ENCODE measurements at places on chromosomes 16 and 17.

DNA sequence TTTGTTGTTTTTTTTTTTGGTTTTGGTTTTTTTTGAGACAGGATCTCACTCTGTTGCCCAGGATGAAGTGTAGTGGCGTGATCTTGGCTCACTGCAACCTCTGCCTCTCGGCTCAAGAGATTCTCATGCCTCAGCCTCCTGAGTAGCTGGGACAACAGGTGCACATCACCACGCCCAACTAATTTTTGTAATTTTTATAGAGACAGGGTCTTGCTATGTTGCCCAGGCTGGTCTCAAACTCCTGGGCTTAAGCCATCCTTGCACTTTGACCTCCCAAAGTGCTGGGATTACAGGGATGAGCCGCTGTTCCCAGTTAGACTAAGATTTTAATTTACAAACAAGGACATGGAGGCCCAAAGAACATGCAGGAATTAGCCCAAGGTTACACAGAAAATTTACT is 91.8 kb upstream of the NOL11 start:
- DNase-seq: no peak

DNA sequence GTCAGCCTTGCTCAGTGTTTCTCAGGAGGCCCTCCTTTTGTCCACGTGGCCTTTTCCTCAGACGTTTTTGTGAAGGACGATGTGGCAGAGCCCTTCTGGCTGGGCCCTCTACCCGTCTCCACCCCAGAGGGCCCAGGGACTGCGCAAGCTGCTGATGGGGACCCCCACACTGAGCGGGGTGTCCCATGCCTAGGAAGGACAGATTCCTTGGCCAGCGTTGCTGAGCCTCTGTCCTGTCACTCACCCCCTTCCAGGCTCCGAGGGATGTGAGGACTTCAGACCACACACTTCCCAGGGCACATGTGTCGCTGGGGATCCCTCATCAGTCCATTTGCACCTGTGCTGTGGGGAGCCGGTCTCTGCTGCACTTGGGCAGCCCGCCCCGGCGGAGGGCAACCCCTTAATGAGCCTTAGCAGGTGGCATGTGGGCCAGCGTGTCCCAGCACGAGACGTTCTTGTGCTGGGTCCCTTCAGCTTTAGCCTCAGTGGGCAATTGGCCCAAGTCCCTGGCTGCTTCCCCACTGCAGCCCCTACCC is 48.3 kb downstream of the NT5M start:
- no peak for DNase-seq

DNA sequence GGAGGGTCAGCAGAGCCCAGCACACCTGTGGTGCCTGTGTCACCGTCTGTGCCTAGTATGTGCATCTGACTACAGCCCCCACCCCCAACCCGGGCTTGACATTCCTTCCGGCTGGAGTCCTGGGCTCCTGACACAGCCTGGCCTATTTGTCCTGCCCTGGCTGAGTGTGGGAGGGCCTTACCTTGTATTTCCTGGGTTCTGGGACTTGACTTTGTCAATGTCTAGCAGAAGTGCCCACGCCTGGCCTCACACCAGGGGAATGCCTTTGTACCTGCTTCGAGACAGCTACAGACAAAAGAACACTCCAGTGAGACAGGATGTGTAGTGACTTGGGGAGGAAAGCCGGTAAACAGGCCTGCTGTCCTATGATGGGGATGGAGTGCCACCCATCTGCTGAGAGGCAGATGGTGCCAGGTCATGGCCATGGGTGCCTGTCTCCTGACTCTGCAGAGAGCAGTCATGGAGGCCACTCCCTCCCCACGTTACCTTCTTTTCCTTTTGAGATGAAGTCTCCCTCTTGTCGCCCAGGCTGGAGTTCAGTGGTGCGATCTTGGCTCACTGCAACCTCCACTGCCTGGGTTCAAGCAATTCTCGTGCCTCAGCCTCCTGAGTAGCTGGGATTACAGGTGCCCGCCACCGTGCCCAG is 42.8 kb downstream of the TNFRSF13B start:
- DNase-seq: no peak

DNA sequence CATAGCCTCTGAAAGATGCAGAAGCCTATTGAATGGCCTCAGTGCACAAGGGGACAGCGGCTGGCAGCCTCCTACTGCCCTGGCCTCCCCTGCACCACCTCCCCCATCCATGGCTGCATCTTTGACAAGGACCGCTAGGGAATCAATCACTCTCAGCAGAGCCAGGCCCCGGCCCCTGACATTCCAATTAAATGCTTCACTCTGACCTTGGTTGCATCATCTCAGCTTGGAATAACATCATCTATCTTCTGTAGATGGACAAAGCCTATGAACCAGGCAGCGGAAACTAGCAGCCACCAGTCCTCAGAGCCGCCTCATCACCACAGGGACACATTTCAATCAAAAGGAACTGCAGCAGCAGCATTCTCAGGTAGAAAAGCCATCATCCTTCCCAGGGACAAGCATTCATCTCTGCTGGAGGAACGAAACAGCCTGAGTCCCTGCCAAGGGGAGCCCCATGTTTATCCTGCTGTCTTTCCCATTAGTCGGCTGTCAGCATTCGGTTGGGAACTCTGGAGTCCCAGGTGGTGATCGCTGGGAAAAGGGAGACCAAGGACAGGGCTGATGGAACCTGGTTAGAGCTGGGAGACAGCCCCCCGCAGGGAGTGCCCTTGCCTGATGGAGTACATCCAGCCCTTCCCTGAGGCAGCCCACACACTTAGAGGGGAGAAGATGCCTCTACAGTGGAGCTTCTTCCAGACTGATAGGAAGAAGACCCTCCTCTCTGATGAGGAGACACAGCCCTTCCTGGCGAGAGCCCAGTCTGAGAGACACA is 11.5 kb upstream of the TMEM132E start:
- DNase-seq: no peak

GRCh38 chr16:83843657-83844056 is 35.9 kb downstream of the HSBP1 start:
- DNase-seq: no peak
